ENCODE measurements at places on chromosomes 2 and 18.
A peak's percentile ranks its signal among the peaks of the same experiment; 100 is the strongest.

DNA sequence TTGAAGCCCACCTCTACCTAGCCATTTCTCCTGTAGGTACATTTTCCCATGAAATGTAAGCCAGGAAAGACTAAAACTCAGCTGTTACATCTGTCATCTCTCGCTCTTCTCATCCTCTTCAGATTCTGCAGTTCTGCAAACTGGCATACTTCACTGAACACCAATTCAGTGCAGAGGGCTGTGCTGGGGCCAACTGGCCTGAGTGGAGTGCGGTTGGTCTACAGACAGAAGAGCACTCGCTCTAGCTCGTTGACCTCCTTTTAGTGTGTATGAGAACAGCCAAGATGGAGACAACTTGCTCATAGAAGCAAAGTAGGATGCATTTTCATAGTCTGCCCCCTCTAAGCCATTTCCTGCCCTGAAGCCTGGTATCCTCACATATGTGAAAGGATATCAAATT lies 862.6 kb downstream of the BCL11A start:
- no peak for DNase-seq

GRCh38 chr2:16318051-16318450 lies 347.6 kb downstream of the CYRIA start:
- peak; percentile 99 for DNase-seq

GRCh38 chr2:41928526-41928925 lies 119.3 kb upstream of the PKDCC start:
- no peak for DNase-seq

- no peak for DNase-seq
Measured at GRCh38 chr18:51091270-51091669, 61.3 kb downstream of the SMAD4 start.

- no peak for DNase-seq
Measured at GRCh38 chr2:147989102-147989501, 31.4 kb downstream of the ORC4 start.

DNA sequence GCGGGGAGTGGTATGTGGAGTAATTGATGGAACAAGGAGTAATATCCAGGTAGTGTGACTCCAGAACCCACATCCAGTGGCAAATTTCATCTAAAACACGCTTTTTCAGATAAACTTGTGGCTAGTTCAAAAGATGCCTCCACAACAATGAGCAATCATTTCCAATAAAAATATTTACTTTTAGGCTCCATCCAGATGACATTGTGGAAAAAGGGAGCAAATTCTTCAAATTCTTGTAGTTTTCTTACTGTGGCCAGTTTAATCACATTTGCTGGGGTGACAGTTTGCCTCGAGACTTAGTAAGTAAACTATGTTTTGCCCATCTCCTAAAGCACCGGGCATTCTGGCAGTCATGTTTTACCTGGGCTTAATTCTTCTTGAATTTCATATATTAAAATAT lies 243.6 kb downstream of the IRS1 start:
- no peak for DNase-seq

All from BE2C (cell line).